Left lung (tissue), 14 donors: ENCODE measurements at places on chromosomes 1 and 21.

- DNase-seq = no peak
Measured at GRCh38 chr1:60747353-60747752, 335.0 kb upstream of the NFIA start.

DNA sequence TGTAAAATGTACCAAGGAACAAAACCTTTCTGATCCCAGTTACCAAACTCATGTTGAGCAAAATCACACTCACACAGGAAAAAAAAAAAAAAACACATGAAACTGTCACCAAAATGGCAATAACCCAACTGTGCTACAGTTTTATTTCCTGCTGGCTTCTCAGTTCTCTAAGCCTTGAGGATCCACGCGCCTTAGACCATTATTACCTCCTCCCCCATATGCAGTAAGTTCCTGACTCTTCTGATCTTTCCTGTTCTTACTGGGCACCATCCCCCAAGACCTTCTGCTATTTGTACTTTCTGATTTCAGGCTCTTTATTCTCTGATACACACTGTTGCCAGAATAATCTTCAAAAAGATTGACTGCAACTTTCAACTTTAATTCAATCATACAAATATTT, 79.6 kb downstream of the SLC45A1 start:
- DNase-seq = no peak

GRCh38 chr1:166273618-166274017, 106.8 kb upstream of the FAM78B start:
- no peak for DNase-seq

DNA sequence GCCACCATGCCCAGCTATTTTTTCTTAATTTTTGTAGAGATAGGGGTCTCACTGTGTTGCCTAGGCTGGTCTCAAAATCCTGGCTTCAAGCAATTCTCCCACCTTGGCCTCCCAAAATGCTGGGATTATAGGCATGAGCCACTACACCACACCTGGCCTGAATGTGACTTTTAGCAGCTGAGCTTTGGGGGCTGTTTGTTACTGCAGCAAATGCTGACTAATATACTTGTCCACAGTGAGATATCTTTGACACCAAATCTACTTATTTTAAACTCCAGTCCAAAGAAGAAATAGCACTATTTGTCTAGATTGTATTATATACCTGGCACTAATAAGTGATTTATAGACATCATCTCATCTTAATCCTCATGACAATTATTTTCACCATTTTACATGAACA, 30.5 kb downstream of the LRRC52 start:
- DNase-seq = no peak

GRCh38 chr1:23344987-23345472, 946 bp upstream of the HNRNPR start:
- DNase-seq = no peak

GRCh38 chr1:229778794-229779193, 152.7 kb downstream of the URB2 start:
- DNase-seq = no peak

GRCh38 chr1:99645699-99646531, at the start of gene PALMD:
TSS of gene PALMD (plus strand) at chr1:99646113. CDS start at chr1:99646318, 205 bp downstream.
- DNase-seq = no peak

DNA sequence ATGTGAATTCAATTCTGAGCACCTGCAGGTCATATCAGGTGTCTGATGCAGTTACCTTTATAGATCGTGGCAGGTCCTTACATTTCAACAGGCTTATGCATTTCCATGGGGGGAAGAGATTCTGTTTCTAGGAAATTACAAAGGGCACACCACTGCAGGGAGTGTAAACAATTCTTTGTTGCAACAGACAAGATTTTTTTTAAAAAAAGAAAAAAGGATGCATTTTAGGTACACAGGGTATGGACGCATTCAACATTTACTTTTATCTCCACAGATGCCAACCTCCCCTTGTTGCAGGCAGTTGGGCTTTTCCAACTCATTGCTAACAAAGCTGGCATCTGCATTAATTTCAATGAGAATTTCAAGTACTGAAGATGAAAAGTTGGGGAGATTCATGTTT, 13.5 kb upstream of the TEKT2 start:
- DNase-seq = no peak

DNA sequence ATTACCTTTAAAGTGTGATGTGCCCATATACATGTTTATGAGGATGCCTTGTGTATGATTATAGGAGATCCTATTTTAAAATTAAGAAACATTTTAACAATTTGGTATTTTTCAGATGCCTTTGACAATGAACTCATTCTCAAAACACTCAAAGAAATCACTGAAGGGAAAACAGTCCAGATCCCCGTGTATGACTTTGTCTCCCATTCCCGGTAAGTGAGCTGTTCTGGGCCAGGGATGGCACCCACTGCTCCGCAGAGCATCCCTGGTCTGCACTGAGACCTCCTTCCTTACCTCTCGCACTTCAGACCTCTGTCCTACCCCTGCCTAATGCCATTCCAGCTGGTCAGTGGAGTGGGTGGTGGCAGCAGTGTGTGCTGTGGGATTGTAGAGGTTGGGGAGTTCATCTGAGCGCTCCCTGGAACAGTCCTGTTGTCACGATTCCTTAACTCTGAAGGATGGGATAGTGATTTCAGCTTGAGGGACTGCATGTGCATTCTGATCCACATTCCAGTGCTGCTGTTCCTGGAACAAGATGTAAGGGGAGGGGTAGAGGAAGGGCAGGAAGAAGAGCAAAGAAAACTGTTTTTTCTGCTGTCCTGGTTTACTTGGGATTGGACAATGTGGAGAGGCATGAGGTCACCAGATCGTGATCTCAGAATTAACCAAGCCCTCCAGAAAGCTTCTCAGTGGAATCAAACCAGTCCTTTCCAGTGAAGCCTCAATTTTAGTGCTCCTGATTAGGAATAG, 63.9 kb downstream of the UCK2 start:
- no peak for DNase-seq

- DNase-seq = peak; percentile 50
Measured at GRCh38 chr1:35883635-35884101, 659 bp downstream of the AGO1 start.

DNA sequence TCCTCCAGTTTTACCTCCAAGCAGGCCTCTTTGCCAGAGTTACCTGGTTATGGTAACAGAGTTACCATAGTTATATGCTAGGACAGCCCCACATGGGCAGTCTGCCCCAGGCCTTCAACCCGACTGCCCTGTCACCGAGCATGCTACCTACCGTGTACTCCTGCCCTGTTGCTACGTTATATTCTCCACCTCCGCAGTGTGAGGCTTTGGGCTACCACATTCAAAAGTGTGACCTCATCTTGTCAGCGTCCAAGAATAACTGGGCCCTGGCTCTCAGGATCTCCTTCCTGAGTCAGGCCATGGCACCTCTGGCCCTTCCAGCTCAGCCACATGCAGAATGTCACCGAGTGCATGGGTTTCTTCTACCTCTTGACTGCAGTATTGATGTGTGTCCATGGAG, 8.9 kb downstream of the MAPKAPK2 start:
- no peak for DNase-seq

DNA sequence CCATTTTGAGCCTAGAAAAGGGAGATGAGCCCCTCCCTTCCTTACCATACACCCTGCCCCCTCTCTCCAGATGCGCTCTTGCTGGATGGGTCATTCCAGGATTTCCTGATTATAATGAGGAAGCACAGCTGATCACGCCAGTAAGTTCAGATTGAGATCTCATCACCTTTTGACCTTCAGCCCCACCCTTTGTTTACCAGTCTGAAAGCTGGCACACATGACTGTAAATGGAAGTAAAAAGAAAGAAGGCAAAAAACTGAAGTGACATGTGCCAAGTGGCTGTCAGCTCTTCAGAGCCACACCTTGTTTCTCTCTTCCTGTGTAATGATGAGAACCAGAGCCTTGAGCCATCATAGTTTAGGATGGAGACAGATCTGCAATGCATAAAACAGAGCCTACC, 27.9 kb downstream of the S1PR1 start:
- DNase-seq = no peak

- DNase-seq = no peak
Measured at GRCh38 chr21:30900881-30901280, 19.5 kb upstream of the KRTAP11-1 start.

DNA sequence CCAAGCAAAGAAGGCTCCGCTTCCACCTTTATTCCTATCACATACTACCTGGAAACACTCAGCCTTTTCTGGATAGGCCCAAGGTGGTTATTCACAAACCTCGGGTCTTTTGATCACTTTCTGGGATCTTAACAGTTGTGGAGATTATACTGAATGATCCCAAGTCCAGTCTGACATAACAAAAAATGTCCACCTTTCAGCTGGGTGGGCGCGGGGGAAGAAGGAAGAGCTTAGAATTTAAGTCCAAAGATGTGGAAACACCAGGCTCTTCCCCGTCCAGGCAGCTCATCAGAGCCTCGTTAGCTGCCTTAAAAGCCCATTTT, 338 bp upstream of the C1orf53 start:
- DNase-seq = no peak

GRCh38 chr1:160865337-160865736, 2.6 kb upstream of the CD244 start:
- no peak for DNase-seq

DNA sequence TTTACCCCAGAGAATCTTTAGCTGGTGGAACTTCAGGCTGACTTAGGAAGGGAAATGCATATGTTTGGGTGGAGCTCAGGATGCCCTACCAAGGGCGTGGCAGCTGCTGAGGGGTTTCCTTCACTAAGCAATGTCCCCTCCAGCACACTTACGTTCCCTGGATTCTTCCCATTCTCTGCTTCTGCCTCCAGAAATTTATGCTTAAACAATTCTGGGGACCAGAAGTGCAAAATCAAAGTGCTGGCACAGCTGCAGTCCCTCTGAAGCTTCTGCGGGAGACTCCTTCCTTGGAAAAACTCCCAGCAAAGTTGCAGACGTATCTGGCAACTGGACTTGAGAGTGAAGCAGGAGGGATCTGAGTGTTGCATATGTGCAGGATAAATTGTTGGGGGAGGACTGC, 402.8 kb downstream of the PCP4 start:
- no peak for DNase-seq

- DNase-seq = peak; percentile 92
Measured at GRCh38 chr1:48776393-48777218, at the start of gene BEND5. TSS of gene BEND5 (minus strand) at chr1:48776891. CDS start at chr1:48776831, 60 bp downstream.

DNA sequence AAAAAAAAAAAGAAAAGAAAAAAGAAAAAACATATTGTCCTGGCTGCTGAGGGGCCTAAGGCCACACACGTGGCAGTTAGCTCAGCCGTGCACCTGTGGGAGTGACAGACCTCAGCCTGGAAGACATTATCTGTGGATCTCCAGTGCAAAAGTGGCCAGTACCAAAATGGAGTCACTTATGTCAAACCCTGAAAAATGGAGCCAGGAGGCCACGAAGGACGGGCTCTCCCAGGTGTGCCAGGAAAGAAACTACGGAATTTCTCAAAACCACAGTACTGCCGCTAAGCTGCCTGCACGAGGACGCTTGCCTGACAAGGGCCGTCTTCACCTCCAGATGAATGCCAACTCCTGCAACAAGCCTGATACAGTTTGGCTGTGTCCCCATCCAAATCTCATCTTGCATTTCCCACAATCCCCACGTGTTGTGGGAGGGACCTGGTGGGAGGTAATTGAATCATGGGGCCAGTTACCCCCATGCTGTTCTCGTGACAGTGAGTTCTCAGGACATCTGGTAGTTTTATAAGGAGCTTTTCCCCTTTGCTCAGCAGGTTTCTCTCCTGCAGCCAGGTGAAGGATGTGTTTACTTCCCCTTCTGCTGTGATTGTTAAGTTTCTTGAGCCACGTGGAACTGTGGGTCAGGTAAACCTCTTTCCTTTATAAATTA, 5.3 kb upstream of the MIB2 start:
- peak; percentile 10 for DNase-seq

- DNase-seq = no peak
Measured at GRCh38 chr21:26743524-26743923, 101.7 kb downstream of the ADAMTS1 start.

DNA sequence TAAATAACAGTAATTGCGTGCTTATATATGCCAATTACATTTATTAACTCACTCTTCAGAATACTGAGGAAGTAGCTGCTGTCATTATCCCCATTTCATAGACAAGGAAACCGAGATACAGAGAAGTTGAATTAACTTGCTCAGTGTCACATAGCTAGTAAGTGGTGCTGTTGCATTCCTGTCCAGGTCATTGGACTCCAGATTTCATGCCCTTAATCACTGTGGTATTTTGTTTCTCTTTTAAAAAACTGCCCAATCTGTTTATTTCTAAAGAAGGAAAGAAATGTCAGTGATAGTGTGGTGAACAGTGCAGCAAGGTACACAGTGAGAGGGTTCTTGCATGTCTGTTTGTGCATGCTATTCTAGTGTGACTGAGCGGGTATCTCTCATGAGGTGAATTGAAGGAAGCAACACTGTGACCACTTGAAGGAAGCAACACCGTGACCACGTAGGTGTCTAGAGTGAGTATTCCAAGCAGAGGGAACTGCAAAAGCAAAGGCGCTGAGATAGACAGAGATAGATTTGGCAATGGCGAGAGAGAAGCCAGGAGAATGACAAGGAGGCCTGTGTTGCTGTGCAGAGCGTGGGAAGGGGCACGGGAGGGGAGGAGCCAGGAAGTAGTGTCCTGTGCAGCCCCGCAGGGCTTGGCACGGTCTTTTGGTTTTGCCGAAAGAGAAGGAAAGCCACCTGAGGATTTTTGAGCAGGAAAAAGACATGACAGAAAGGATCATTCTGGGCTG, 95.9 kb downstream of the CAMTA1 start:
- DNase-seq = no peak
